ENCODE measurements at places on chromosomes 3 and 15.

DNA sequence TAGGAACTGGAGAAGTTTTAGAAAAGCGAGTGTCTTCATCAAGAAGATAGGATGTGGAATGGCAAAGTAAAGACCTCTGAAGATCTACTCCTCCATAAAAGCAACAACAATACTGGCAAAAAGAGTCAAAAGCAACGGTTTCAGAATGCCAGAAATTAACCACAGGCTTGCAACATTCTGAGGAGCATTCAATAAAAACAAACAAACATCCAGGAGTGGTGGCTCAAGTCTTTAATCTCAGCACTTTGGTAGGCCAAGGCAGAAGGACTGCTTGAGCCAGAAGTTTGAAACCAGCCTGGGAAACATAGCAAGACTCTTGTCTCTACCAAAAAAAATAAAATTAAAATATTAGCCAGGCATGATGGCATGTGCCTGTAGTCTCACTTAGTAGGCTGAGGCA lies 143.2 kb upstream of the HACD2 start:
- DNase-seq: no peak

GRCh38 chr15:78448441-78449219 lies 10.6 kb downstream of the IREB2 start:
- no peak for DNase-seq

DNA sequence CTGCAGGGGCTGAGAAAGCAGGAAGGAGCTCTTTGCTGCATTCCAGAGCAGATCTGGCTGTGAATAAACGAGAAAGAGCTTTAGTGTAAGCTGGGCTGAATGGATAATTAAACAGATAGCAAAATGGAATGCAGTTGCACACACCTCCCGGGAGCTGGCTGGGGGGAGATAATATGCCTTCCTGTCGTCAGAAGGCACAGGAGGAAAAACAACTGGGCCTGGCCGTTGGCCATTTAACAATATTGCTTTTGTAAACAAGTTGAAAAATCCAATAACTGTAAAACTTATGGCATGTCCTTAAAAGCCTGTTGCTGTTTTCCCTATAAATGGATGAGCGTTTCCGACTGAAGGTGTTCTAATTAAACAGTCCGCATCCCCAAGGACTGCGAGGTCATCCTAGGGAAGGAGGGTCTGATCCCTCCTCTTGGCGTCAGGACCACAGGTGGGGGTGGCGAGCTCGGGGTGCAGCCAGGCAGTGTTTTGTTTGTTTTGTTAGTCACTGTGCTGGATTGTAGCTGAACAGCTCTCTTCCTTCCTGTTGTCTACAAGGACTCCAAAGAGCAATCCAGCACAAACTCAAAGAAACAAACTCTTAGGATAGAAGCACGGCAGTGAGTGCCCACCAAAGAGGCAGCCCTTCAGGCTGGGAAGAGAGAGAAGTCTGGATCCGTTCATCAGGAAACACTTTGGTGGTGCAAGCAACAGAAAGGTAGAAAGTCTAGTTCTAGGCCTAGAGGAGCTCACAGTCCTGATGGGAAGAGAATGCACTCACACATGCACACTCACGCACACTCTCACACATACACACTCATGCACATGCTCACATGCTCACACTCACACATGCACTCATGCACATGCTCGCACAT lies 133.4 kb upstream of the SMAD3 start:
- DNase-seq: peak; percentile 3

DNA sequence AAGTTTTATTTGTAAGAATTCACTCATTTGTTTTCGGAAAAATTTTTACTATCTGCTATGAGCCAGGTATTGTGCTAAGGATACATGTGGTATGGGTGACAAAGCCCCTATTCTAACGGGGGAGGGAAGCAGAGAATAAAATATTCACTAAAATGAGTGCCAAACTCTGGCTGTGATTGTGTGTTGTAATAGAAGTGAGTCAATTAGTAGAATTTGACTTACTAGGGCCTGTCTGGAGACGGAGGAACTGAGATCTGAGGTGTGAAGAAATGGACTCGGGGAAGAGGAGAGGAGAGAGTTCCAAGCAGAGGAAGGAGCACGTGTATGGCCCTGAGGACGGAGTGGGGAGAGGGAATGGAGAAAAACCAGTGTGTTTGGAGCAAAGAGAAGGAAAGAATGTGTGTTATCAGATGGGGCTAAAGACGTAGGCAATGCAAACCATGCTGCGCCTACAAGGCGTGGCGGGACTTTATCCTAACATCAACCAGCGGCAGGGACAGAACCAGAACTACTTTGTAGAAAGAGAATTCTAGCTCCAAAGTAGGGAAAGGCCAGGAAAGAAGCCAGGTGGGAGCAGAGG lies 89.1 kb downstream of the OSBPL10 start:
- DNase-seq: no peak

- DNase-seq: no peak
These were observed 21.5 kb upstream of the MTHFS start for GRCh38 chr15:79918278-79918677.

DNA sequence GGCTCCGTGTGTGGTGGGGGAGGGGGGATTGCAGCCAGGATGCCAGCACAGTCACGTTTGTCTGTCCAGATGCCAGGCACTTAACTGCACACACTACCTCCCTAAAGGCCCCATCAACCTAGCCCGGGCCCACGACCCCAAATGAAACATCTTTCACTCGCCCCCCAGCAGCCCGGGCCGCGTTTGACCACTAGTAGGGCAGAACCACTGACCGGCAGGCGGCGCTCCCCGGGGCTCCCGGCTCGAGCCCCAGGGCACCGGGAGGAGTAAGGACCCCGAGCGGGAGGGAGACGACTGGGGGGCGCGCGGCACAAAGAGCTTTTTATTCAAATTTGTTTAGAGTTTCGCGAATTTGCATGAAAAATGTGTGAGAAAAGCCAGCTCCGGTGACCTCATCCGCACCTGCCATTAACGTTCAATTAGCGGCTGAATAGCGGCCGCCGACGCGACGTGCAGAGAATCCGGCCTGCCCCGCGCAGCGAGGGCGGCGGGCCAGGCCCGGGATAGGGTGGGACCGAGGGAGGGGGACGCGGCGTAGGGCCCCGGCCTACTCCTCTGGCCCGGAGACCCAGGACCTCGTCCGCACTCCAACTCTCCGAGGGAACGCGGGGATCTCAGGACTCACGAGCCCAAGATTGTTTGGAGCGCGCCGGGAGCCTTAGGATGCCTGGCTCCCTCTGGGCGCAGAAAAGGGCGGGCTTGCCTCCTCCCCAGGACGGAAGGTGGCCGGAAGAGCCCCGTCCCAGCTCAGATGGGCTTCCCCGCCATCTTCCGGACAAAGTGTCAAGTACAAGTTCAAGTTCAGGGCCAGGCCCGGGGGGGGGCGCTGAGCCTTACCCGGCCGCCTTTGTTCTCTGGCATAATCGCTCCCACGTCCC lies 64.9 kb upstream of the POLG start:
- DNase-seq: peak; percentile 31

DNA sequence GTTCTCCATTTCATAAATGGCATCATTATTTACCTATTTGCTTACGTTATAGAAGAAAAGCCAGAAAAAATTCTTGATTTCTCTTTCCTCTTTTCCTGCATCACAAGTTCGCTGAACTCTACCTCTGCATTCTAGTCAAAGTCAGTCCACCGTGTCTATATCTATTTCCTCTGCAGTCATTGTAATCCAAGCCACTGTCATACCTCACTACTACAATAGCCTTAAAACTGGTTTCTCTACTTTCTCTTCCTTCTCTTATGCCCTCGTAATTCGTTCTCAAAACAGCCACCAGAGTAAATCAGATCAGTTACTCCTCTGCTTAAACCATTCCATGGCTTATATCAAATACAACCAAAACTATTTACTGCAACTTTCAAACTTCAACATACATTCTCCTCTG lies 13.4 kb upstream of the FAM81A start:
- DNase-seq: peak; percentile 52

GRCh38 chr15:28165791-28166190 lies 66.7 kb upstream of the OCA2 start:
- DNase-seq: no peak

GRCh38 chr3:22685597-22685996 lies 517.5 kb upstream of the UBE2E2 start:
- DNase-seq: no peak

DNA sequence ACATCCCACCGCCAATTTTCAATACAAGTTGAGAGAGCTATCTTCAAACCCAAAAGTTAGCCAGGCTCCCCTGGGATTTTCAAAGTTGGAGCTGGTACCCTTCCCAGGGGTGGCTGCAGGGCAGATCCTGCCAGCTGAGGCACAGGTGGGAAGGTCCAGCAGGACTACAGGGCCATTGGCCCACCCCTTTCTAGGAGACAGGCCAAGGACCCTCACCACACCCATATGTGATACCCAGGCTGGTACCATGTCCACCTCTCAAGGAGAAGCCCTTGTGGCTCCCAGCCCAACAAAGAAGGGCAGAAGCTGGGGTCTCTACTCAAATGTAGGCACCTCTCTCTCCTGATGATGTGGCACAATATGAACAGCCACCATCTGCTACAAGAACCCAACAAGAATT lies 8.0 kb downstream of the POC1A start:
- no peak for DNase-seq

GRCh38 chr15:63815796-63816533 lies 17.8 kb downstream of the HERC1 start:
- DNase-seq: no peak

DNA sequence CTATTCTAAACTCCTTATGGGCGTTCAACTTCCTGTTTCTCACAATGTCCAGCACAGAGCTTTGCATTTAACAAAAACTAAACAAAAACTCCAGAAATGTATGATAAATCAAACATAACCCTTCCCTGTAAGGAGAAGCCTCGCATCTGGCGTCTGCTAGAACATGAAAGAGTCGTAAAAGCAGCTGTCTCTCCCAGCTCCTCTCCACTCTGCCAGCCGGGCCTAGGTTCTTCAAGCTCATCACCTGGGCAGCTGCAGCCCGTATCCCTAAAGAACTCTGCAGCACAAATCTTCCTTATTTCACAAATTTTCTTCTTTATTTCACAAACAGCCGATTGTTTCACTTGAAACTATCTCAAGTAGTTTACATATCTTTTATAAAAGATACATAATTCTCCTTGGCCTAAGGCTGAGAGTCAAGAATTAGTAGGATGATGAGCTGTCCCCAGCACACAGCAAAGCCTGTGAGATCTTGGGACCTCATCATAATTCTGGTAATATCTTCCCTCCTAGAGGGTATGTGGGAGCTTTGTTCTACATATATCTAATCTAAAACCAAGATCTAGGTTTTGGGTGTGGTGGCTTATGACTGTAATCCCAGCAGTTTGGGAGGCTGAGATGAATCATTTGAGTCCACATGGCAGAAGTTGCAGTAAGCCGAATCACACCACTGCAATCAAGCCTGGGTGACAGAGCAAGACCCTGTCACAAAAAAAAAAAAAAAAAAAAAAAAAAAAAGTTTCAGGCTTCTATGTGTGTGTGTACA lies 35.3 kb downstream of the ANXA2 start:
- DNase-seq: no peak

DNA sequence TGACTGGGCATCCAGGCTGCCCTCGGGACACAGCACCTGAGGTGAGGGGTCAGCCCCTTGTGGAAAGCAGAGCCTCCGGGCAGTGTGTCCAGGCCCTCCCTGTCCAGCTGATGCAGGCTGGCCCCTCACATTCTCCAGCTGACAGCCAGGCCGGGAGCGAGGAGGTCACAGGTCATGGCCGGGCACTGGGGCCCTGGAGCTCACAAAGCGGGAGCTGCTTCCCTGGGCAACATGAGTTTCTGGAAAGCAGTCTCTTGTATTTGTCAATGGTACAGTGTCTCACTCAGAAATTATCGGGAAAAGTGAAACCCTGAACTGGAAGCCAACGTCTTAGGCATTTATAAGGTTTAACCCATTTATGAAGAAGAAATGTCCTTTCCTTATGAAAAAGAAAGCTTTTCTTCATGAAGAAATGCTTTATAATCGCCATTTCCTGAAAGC lies 118.5 kb downstream of the OPA1 start:
- no peak for DNase-seq

GRCh38 chr3:52483577-52484381 lies 11.4 kb upstream of the STAB1 start:
- DNase-seq: no peak

DNA sequence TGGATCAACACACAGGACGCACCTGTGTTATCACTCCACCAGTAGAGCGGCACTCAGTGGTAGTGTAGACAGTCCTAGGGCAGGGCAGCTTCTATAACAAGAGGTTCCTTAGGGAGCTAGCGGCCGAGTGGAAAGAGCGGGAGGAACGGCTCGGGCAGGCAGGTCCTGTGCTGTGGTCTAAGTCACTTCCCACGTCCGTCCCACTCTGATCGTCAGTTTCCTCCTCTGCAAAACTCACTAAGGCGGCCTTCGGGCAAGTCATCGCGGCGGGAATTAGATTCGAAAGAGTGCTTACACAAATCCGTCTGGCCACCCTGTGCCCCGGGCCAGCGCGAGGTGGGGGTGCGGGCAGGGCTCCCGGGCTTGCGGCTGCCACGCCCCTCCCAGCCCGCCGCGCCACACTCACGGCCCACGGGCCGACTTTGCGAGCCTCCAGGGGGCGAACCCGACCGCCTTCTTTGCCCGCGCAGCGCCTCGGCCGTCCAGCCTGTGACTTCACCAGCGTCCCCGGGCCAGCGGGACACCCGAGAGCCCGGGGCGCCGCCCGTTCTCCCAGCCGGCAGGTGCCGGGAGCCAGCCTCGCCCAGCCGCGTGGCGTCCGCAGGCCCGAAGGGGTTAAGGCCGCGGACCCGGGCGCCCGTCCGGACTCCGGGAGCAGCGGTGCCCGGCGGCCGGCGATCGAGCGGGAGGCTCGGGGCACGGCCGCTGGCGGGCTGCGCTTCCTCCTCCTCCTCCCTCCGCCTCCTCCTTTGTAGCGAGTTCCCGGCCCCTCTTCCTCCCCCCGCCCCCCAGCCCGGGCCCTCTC lies 416 bp upstream of the CORO2B start:
- peak; percentile 34 for DNase-seq

DNA sequence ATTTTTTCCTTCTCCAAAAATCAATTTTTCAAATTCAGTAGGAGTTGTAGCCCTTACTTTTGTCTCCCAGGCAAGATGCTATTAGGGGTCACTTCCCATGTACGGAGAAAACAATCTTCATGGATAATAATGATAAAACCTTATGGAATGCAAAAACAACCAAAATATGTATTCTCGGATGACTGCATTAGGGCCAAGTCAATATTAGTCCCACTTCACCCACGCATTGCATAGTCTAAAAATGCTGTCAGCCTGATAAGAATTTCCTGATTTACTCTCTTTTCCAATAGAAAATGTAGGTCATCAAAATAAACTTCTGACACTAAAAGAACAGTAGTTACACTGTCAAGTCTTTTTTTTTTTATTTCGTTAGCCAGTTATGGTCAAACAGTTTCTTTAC lies 2.7 kb downstream of the VGLL3 start:
- DNase-seq: no peak

DNA sequence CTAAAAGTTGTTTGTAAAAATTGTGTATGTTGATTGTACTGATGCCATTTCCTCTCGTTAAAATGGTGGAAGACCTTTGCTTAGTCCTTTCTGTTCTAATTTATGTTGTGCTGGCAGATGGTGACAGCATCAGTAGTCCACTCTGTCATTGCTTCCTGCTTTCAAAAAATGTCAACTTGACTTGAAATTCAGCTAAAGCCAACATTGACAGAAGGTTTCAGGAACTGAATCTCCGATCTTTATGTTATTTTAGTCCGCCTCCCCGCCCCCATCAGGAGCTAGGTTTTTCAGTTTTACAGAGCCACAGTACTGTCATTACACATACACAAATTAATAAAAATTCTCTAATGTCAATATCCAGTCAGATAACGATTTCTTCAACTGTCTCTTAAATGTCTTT lies 1.5 kb downstream of the CEP63 start:
- DNase-seq: no peak

GRCh38 chr3:124558991-124559845 lies 171.0 kb upstream of the UMPS start:
- no peak for DNase-seq

Data from NCI-H510A treated with DMSO at 0.1 percent for 48 hours (cell line).